Astrocyte (in vitro differentiated cells and primary cell): ENCODE measurements at places on chromosomes 2 and 18.
A peak's percentile ranks its signal among the peaks of the same experiment; 100 is the strongest.

- peak; percentile 18 for DNase-seq
Observed at GRCh38 chr18:13703899-13704298, 22.5 kb downstream of the FAM210A start.

DNA sequence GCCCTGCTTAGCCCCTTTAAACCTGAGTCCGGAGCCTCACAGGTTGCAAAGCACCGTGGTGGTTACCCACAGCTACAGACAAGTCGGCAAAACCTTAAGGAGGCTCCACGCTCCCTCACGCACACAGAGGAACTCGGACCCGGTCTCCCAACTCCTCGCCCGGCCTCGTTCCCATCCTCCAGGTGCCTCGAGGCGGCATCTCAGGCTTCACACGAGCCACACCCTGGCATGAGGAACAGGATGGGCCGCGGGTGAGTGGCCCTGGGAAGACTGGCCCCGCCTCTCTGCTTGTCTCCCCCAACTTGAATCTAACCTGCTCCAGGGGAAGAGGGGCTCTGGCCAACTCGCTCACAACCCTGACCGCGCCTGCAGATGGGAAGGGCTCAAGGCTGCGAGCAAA is 97.4 kb downstream of the EIPR1 start:
- no peak for DNase-seq

DNA sequence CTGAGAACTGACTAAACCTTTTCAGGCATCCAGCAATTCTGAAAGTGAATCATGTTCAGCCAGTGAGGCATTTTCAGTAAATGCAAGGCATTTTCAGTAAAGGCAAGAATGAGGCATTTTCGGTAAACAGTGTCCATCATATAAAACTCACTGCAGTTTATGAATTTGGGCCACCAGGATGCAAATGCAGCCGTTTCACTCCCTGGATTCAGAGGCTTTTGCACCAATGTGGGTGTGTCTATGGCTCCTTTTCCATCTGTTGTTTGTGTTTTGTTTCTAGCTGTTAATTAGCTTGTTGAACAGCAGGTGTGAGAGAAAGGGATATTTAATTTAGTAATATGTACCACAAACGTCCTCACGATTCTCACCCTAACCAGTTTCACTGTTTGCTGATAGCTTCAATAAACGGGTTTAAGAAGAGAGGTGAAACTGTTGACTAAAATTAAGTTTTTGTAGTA is 116.3 kb upstream of the PGAP1 start:
- DNase-seq = no peak

- DNase-seq = no peak
Observed at GRCh38 chr2:41498781-41499180, 549.0 kb upstream of the PKDCC start.

- DNase-seq = no peak
Observed at GRCh38 chr18:12777500-12777944, 74.7 kb downstream of the PSMG2 start.

DNA sequence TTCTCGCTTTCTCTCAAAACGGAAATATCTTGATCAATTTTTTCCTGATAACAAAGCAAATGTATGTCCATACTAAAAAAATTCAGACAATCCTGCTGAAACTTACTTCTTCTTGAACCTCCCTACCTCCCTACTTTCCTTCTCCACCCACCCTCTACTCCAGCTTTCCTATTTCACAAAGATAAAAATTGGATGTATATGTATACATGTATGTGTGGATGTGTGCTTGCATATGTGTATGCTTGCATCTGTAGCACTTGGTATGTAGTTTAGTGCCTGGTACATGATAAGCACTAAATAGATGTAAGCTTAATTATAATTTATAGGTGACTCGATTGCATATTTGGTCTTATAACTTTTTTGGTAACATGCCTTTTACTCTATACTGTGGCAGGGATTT is 167.5 kb upstream of the ITGA4 start:
- no peak for DNase-seq

GRCh38 chr2:74457129-74457548 is 1.1 kb upstream of the WBP1 start:
- no peak for DNase-seq

DNA sequence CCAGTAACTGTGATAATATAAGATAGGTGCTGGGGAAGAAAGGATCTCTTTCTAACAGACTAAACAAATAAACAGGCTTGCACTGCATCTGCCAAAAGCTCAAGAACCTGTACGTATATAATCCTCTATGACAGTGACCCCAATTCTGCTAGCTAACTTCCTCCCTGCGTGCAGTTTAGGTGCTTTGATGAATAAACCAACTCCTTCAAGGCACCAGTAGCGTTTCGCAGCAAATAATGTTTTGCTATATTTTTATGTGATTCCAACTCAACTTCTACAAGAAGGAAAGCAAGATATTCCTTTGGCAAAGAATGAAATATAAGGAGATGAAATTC is 135.5 kb upstream of the CHAC2 start:
- no peak for DNase-seq

DNA sequence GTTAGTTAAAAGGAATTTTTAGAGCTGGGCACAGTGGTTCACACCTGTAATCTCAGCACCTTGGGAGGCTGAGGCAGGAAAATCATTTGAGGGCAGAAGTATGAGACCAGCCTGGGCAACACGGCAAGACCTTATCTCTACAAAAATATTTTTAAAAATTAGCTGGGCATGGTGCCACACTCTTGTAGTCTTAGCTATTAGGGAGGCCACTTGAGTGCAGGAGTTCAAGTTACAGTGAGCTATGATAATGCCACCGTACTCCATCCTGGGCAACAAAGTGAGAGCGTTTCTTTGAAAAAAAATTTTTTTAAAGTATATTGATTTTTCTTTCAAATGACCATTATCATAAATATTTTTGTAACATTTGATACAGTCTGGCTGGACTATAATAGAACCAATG is 93.6 kb upstream of the FAM117B start:
- DNase-seq = peak; percentile 11

- peak; percentile 66 for DNase-seq
Observed at GRCh38 chr2:159879051-159879604, 81.1 kb upstream of the CD302 start.

DNA sequence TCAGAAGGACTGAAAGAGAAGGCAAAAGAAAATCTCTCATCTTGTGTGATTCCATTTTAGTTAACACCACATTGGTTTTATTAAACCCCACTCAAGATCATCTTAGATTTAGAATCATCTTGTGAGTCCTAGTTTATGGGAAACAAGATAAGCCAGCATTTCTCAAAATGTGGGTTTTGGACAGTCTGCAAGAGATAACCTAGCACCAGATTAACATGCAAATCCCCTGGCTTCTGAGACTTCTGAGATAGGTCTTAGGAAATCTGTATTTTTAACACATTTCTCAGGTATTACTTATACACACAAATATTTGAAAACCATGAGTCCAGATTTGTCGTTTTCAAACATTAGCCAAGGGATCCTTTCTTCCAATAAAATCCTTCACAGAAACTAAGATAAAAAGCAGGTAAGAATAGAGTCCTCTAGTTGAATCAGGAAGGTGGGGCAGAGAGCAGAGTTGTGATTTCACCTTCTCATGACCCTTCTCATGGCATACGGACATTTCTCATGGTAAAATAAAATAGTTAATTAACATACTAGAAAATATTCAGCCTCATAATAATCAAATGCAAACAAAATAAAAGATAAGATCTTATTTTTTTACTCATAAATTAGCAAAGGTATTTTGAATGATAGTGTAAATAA is 287.2 kb upstream of the FN1 start:
- DNase-seq = peak; percentile 86

DNA sequence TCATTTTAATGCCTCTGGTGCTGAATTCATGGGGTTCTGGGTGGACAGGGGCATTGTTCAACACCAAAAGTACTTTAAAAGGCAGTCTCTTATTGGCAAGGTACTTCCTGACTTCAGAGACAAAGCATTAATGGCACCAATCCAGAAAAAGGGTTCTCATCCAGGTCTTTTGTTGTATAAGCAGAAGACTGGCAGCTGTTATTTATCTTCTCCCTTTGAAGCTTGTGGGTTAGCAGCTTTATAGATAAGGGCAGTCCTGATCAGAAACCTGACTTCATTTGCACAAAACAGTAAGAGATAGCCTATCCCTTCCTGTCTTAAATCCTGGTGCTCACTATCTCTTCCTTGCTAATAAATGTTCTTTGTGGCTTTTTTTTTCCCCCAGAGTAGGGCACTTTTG is 68.8 kb downstream of the VPS54 start:
- DNase-seq = peak; percentile 0

DNA sequence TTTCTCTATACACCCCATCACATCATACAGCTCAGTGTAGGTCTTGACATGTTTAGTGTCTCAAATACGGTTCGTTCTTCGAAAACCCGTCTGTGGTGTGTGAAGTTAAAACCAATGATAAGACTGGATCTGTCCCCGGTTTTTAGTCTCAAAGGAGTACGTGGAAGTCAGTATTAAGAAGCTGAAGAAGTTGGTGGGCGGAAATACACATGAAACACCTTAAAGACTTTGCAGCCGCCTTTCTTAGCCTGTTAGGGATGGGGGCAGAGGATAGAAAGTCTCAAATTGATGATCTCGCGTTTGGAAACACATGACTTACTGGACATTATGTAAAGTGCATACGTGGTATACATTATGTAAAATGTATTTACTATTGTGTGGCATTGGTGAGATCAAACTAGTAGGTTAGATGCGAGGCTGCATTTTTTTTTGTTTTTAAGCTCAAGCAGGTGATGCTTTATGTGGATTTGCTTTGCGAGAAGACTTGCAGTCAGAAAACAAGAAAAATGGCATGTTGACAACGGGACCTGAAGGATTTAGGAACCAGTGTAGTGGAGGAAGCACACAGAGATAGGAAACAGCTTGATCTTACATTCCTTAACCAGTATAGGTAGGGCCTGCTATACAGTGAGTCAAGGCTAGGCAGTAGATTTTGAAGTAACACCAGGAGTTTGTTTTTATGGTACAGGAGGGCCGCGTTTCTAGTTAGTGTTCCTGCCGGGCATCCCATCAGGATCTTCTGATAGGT is 1.2 kb downstream of the CNOT11 start:
- no peak for DNase-seq

DNA sequence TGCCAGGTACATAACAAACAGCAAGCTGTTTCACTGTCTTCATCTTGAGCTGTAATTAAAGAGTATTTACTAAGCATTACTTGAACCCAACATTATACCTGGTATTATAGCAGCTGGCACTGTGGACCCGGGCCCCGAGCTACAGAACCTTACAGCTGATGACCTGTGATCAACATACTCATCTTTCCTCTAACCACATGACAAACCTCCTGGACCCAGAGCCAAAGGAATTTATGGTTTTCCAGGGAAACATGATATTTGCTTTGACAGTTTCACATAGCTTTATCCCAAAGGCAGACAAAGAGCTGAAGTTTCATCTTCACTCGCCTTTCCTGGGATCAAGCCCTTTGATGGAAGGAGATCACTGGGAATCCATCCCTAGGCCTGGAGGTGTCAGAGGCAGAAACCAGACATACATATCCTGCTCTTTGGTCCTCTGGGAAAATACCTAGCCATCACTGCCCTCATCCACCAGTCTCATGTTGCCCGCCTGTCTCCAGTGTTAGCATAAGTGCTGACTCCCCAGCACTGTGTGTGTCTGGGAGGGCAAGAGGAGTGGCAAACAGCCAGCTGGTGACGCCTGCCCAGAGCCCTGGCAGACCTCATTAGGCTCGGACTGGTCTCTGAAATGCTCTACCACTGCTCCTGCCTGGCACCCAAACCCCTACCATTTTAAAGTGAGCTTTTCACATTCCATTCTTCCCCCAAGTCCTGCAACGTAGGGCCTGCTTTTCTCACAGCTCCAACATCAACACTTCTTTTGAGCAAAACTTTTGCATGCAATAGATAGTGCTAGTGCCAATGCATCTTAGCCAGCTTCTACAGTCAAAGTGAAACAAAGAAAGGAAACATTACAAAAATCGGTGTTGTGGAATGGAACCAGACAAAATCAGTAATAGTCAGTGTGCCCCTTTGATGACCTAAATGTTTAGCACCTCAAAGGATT is 138.8 kb upstream of the CTAGE1 start:
- peak; percentile 51 for DNase-seq

GRCh38 chr2:232377841-232378734 is 463 bp upstream of the ALPP start:
- no peak for DNase-seq

GRCh38 chr2:126753501-126754212 is 97.7 kb downstream of the GYPC start:
- DNase-seq = no peak

GRCh38 chr18:78913395-78913794 is 66.2 kb upstream of the SALL3 start:
- DNase-seq = no peak

DNA sequence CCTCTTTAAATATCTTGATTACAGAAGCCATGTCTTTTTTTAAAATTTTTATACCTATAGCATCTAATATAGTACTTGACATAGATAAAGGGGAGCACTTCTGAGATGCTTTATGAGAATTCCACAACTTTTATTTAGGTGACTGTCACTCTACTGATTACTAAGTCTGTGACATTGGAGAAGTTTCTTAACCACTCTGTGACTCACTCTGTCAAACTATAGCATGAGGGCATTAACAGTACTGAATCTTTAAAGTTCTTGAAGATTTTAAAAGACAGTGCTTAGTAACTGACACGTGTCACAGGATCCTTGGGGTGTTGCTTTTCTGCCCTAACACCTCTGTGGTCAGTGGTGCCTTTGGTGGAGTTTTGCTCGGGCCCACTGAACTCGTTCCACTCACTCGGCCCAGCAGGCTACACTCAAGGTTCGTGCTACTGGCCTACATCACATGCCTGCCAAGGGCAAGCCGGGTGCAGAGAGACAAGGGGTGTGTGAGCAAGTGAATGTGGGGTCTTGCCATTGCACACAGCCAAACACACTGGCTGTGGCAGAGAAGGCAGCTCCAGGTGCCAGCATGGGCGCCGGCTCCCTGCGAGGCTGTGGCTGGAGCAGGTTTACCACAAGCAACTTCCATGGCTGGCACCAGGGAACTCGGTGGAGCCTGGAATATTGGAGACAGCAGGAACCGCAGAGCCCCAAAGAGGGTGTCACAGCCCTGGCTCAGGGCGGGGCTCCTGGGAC is 734.0 kb upstream of the CDH7 start:
- DNase-seq = no peak

GRCh38 chr2:9310377-9310776 is 103.8 kb downstream of the ASAP2 start:
- DNase-seq = peak; percentile 93

GRCh38 chr2:182113334-182113733 is 127.7 kb downstream of the PPP1R1C start:
- no peak for DNase-seq

DNA sequence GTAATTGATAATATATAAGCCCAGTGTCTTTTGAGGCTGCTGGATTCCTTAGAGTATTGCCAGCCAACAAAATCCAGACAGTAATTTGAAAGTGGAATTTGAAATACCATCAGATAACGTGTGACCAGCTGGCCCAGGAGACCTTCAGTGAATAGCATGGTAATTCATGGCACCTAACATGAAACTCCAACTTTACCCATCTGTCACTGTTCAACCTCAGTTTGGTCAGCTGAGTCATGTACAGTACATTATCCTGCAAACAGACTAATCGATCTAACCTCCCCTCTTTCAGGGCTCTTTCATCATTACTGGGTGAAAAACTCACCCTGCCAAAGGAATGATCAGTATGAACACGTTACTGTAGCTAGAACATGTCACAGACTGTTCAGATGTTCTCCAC is 230.6 kb downstream of the DOK6 start:
- peak; percentile 30 for DNase-seq
